ENCODE measurements at places on chromosomes 2 and 18.
A peak's percentile ranks its signal among the peaks of the same experiment; 100 is the strongest.

GRCh38 chr2:188526701-188527100 lies 235.0 kb downstream of the GULP1 start:
- no peak for DNase-seq

GRCh38 chr2:236988690-236989624 lies 96.7 kb upstream of the COPS8 start:
- DNase-seq = no peak

GRCh38 chr2:172968061-172968469 lies 107.6 kb upstream of the MAP3K20 start:
- no peak for DNase-seq

DNA sequence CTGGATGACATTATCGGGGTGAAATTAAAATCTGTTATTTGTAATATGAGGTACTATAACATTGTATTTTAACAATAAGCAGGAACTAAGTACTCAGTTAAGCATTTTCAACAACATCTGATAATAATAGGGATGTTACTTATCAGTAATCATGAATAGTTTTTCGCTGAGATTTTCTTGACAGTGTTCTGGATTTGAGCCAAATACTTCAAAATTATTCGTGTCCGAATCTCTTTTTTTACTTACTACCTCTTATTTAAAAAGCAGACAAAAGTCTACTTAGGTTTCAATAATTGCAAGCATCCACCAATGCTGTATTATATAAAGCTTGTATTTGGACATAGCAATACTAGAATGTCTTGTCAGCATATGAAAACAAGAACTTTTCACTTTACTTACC lies 6.4 kb upstream of the ANKRD12 start:
- DNase-seq = no peak

DNA sequence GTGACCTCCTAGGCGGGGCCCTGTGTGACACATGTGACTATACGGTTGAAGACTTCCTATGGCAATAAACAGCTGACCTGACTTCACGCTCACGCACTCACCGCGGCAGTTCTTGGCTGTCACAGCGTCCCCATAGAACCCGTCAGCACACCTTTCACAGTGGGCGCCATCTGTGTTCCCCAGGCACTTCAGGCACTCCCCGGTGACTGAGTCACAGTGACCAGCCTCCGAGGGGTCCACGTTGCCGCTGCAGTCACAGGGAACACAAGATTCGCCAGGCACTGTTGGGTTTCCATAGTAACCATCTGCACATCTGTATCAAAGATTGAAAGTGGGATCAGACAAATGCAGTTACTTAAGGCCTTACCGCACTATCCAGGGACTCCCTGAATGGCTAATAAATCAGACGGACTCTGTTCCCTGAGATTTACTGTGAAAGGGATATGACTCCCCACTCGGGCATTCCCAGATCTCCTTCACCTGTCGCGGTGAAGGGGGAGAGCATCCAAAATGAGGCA lies 94.5 kb downstream of the LAMA1 start:
- DNase-seq = no peak

DNA sequence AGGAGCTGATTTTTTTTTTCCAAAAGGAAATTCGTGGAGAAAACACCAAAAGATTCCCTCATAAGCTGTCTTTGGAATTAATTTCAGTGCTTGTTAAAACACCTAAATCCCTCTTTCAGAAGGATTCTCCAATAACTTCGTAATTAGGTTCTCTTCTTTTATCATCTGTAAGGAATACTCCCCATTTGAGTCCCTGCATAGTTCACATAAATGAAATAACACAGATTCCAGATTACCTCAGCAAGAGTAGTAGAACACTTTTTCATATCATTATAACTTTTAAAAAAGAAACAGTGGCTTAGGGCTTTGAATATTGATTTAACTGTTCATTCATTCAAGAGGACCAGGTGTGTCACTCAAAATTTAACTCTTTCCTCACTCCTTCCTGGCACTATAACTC lies 55.5 kb downstream of the ARHGAP28 start:
- DNase-seq = no peak

GRCh38 chr2:10171006-10171800 lies 48.7 kb downstream of the RRM2 start:
- no peak for DNase-seq

- DNase-seq = no peak
These were observed 4.5 kb upstream of the IL18RAP start for GRCh38 chr2:102418421-102418961.

DNA sequence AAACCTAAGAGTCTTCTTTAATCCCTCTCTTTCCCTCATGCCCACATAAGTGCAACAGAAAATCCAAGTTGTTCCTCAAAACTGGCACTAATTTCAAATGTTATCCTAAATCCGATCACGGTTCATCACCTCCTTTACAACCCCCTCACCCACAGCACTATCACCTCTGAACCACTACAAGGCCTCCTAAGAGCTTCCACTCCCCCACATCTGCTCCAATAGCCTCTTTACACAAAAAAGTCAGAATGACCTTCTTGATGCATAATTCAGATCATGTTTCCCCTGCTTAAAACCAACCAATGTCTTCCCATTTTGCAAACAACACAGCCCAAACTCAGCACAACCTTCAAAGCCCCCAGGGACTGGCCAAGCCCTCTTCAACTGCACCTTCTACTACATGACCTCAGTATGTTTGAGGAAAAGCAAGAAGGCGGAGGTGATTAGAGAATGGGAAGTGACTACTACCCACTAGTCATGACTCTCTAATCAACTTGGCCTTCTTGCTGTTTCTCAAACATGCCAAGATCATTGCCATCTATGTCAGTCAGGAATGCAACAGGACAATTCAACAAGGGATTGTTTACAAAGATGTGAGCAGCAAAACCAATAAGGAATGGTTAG lies 34.6 kb upstream of the GCC2 start:
- no peak for DNase-seq

- DNase-seq = no peak
These were observed 18.5 kb upstream of the SEMA4C start for GRCh38 chr2:96888072-96889011.

DNA sequence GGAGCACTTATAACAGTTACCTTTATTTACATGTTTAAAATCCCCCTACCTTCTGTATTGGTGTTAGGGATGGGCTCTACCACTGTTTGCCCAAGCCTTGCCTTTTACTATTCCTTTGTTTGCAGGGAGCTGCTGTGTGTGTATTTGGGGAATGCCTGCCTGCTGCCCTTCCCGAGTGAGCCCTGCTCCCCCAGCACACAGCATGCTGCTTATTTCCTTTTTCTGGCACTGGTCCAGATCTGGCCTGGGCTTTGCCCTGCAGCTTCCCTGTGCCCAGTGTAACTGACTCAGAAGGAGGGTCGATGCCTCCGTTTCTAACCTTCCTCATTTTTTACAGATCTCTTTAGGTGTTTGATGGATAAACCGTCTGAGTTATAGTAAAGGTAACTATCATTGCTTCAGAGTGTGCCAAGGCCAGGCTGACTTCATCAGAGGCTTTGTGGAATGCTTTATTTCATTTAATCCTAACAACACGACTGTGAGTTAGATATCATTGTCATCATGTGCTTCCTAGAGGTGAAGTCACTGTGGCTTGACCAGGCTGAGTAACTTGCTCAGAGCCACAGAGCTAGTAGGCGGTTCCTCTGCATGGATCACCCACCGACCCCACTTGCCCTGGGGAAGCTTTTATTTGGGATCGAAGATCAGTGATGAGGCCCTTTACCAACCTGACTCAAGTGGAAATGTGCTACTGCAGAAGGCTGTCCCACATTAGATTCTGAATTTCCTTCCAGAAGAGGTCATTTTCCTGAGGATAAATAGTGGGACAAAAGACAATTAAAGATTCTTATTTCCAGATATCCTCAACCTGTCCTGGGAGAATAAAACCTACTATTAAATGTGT lies 238.8 kb downstream of the ZNF407 start:
- DNase-seq = no peak

- no peak for DNase-seq
These were observed 39.4 kb upstream of the GPAT2 start for GRCh38 chr2:96074156-96074555.

DNA sequence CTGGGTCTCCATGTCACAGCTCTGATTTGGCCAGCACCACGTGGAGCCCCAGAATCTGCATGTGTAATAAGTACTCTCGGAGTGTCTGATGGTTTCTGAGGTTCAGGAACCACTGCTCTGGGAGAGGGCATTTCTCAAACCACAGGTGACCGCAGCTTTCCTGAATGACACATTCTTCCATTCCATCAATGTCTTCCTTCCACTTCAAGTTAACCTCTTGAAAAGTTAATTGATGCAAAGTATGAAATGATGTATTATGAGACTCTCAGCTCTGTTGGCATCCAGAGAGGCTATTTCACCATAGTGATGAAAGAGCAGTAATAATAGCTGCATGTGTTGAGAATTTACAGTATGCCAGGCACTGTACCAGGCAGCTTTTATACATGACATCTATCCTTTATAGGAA lies 61.3 kb upstream of the CRIM1 start:
- no peak for DNase-seq

- DNase-seq = peak; percentile 27
These were observed 11.4 kb upstream of the DTNB start for GRCh38 chr2:25684577-25685473.

DNA sequence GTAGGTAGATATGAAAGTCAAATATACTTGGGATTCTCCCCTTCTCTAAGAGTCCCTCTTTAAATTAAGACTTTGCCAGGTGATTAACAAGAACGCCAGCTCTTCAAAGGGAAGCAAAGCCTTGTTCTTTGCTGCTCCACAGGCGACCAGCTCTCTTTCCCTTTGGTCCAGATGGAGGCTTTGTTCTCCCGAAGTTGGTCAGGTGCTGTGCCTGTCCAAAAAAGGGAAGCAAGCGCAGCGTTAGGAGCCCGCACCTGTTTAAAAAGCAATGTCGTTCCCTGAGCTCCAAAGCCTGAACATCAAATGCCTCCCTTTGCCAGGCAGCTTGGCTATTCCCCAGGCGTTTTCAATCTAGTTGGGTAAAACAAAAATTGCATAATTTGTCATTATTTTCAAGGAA lies 1913.1 kb upstream of the PIK3C3 start:
- no peak for DNase-seq

GRCh38 chr2:169853041-169853668 lies 25.9 kb downstream of the UBR3 start:
- DNase-seq = no peak

DNA sequence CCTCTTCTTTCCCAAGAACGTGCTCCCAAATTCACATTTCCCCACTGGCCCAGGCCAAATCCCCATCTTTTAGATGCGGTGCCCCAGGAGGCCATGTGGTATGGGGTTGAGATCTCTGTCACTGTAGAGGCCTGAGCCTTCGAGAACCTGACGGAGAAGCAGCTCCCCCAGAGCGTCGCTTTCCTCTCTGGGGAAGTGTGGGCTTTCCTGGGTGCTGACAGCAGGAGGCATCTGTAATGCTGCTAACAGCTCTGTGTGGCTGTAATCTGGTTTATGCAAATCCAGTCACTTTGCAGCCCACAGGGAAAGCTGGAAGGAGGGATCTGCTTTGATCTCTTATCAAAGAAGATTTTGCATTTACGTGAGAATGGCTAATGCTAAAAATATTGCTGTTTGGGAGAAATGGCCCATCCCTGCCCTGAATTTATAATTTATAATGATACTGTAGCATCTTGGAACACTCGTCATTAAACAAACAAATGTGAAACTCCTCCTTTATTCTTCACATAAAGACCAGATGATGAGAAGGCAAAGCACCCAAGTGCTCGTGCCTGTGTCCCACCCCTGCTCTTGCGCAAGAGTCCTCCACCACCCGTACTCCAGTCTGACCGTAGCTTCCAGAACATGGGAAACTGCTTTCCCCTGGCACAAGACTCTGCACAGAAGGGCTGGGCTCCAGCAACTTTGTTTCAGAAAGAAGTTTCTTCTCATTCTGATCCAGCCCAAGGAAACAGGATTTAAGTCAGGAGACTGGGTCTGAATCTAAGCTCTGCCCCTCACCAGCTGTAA lies 109.9 kb upstream of the EPC2 start:
- no peak for DNase-seq

DNA sequence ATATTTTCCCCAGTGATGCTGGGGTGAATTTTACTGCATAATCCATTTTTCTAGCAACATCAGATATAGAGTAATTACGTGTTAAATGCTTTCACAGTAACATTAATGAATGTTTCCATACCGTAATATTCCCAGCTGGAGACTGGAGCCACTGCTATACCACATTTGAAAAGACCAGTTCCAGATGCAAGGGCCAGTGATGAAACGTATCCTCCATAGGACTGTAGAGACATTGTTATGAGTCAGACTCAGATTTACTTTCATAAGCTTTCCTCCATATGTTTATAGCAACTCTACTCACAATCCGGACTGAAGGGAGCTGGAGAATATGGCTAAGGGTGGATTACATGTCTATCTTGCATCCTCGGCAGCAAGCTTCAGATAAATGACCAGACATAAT lies 22.7 kb upstream of the GCG start:
- no peak for DNase-seq

DNA sequence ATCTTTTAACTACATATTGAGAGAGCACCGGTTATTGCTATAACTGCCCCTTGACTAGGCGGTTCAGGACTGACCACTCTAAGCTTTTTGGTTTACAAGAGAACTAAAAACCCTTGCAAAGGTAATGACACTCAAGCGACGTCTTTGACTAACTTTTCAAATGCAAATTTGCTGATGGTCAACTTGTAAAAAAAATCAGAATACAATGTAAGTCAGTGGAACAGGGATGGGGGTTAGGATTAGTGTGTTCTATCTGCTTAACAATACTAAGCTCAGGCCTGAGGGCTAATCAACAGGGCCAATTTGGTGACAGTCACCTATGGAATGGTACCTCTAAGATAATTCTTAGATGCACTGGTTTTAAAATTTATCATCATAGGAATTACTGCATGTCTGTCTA lies 57.1 kb downstream of the ZAP70 start:
- DNase-seq = no peak

- DNase-seq = no peak
These were observed 465.9 kb upstream of the ID2 start for GRCh38 chr2:8215982-8216381.

DNA sequence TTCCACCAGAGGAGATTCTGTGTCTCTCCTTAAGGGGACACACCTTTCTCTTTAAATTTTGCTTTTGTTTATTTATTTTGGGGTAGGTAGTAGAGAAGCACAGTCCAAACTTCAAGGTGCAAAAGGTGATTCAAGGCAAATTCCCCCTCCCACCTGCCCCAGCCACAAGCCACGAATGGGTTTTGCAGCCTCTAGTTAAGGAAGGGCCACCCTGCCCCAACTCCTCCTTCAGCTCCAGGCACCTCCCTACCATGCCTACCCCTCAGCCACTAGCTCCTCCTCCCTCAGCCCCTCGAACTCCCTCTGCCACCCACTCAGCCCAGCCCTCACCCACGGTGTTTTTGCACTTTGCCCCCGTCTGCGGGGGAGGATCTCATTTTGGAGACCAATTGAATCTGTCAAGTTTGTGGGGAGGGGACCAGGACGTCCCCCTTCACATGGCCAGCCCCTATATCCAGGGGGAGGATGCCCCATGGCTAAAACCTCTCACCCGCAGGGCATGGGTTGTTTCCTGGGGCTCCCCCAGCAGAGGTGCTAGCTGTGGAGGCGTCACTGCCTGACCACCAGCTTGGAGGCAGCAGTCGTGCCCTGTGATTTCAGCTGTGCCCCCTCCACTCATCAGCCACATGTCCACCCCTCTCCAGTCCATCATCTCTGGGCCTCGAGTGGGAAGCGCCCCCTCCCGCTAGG lies 4.5 kb downstream of the HAAO start:
- no peak for DNase-seq

All from stimulated activated CD4-positive, alpha-beta T cell treated with anti-CD3 and anti-CD28 coated beads, Interleukin-2, amount 100 ng/mL, for 4 hours (primary cell).